ENCODE measurements at places on chromosomes 7 and 10. TPM values are rescaled to one million over a fixed set of nuclear protein-coding genes. Genes with fewer than 3 reads are reported as not detected.
A peak's percentile ranks its signal among the peaks of the same experiment; 100 is the strongest.

GRCh38 chr7:75937958-75938786, 23.2 kb downstream of the POR start:
- DNase-seq = peak; percentile 84

The OR13A1 gene
- not detected for total RNA-seq

DNA sequence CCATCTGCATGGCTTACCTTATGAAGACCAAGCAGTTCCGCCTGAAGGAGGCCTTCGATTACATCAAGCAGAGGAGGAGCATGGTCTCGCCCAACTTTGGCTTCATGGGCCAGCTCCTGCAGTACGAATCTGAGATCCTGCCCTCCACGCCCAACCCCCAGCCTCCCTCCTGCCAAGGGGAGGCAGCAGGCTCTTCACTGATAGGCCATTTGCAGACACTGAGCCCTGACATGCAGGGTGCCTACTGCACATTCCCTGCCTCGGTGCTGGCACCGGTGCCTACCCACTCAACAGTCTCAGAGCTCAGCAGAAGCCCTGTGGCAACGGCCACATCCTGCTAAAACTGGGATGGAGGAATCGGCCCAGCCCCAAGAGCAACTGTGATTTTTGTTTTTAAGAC, 12.4 kb downstream of the DUSP5 start:
- DNase-seq = no peak

The PITX3 gene
- not detected for total RNA-seq

The NUTM2E gene
- total RNA-seq = not detected

DNA sequence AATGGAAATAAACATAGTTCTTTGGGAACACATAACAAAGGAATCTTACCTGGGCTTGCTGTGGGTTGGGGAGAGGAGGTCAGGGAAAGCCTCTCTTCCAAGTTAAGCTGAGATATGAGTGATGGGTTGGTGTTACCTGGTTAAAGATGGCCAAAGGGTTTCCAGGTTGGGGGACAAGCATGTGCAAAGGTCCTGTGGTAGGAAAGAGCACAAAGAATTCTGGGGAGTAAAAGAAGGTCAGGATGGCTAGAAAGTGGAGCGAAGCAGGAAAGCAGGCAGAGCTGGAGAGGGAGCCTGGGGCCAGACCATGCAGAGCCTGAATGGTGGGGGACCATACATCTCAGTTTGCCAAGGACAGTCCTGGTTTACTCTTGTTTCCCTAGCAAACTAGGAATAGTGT, 133.2 kb downstream of the CFAP58 start:
- DNase-seq = no peak
